Brain (organoid and tissue), 16 donors: ENCODE measurements at places on chromosomes 13 and 19. TPM values are rescaled to one million over a fixed set of nuclear protein-coding genes. Genes with fewer than 3 reads are reported as not detected.

DAND5 gene
- 0.56 TPM for polyA plus RNA-seq

DNA sequence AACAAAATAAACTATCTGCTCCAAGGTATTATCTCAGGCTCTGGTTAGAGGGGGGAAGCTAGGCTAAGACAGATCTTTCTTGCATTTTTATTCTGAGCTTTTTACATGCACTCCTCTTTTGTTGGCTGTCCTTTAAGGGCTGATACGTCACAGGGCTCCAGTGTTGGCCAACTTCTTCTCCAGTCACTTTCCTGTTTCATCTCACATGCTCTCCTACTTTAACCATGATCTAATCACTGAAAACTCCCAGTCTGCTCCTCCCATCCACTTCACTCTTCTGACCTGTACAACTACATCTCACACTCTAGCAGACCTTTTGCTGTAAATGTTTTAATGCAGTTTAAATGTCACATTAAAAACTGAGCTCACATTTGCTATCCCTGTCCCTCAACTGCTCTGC, 510.0 kb upstream of the KLF12 start:
- DNase-seq, result no peak

- peak; percentile 66 for DNase-seq
Observed at GRCh38 chr13:21033212-21033840, 28.1 kb downstream of the LATS2 start.

OVOL3 gene
- polyA plus RNA-seq, result not detected

DNA sequence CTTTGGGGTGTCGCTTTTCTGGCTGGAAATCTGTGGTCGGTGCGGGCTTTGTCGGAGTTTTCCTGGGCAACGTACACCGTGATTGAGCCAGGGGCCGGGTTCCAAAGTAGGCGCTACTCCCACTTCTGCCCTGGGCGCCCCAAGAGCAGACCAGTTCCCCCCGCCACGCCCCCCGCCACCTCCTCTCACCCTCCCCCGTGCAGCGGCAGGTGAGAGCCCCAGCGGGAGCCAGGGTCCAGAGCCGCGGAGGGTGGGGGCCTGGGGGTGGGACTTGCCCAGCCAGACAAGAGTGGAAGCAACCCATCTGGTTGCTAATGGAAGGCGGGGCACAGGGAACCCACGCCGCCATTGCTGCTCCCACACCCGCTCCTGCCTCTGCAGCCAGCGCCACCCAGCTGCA, 2195.9 kb downstream of the PCDH9 start:
- DNase-seq, result no peak

VSTM2B gene
- 6.8 TPM for polyA plus RNA-seq

- DNase-seq, result no peak
Observed at GRCh38 chr19:10575011-10575716, 6.4 kb upstream of the CDKN2D start.

PCP2 gene
- not detected for polyA plus RNA-seq

ZFP30 gene
- 4.8 TPM for polyA plus RNA-seq
